Retina (tissue), 1 donor: ENCODE measurements at places on chromosomes 5 and 9.

DNA sequence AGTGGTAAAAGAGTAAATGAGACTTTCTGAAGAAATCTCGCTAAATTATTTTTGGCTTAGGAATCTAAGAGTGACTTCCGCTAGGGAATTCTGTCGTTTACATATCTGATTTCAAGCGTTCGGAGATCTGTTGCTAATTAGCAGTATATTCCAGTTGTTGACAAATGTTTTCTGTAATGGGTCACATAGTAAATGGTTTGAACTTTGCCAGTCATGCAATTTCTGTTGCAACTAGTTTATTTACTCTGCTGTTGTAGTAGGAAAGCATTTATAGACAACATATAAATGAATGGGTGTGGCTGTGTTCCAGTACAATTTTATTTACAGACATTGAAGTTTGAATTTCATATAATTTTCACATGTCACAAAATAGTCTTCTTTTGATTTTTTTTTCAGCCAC, 57.4 kb upstream of the JAK2 start:
- DNase-seq: no peak

- DNase-seq: peak; percentile 26
Observed at GRCh38 chr5:151318850-151319732, 15.5 kb upstream of the SLC36A3 start.

DNA sequence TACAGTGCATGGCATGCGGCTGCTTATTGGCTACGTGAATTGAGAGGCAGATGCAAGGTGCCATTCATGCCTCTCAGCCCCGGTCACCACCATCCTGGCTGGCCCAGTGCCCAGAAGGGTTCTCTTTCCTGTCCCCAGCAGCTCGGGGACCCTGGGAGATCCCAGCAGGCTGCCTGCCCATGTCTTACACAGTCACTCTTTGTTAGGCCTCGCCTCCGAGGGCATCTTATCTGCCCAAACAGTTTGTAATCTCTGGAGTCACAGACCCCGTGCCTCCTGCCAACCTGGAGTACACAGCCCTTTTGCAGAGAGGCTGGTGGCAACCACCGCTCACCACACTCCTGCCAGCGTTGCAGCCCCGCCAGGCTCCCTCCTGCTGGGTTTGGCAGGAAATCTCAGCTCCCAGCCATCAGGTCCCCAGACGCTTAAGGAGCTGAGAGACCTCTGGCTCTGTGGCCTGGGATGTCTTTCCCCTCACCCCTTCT, 7.0 kb upstream of the AK1 start:
- no peak for DNase-seq

DNA sequence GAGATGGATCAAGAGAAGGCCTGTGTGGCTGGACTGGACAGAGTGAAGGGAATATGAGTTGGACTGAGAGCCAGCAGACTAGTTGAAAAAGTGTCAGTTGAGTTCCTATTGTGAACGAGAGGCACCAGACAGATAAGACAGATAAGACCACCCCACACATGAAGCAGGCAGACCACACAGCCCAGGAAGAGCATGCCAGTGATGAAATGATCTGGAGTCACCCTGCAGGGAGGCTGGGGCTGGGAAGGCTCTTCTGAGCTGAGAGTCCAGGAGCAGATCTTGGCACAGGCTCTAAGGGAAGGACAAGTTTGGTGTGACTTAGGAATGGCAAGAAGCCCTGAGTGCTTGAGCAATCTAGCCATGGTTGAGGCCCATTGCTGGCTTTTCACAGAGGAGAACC, 10.6 kb upstream of the SLC25A48 start:
- DNase-seq: no peak

- no peak for DNase-seq
Observed at GRCh38 chr9:134372581-134373267, 46.5 kb downstream of the RXRA start.

- no peak for DNase-seq
Observed at GRCh38 chr9:87029905-87030304, 82.6 kb upstream of the GAS1 start.

DNA sequence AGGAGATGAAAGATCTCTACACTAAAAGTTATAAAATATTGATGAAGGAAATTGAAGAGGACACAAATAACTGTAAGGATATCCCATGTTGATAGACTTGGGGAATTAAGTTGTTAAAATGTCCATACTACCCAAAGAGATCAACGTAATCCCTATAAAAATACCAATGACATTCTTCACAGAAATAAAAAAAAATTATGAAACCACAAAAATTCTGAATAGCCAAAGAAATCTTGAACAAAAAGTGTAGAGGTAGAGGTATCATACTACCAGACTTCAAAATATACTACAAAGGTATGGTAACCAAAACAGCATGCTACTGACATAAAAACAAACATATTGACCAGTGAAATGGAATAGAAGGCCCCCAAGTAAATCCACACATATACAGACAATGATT, 71.5 kb upstream of the ELL2 start:
- no peak for DNase-seq

- DNase-seq: no peak
Observed at GRCh38 chr5:9294793-9295465, 250.9 kb downstream of the SEMA5A start.

DNA sequence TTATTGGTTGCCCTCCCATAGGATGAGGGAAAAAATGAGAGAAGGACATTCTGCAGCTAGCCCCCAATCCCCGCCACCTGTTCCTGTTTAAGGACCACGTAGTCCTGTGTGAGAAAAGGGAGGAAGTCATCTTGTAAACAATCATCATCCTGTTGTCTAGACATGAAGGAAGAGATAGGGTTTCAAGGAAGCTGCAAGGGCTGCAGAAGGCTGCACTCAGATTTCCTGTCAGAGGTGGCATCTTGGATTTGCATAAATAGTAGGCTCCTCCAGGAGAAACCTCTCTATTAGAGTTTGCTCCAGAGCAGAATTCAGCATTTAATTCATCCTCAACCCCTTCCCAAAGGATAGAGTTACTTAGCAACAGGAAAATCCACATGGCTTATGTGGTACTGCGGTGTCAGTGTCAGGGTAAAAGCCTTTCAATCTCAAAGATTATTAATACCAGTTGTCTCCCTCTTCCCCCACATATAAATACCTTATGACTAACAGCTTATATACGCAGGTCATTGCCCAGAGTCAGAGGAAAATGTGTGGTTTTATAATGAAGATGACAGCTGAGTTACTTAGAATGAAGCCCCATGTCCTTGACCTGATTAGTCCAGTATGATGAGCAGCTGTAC, 4.6 kb upstream of the DNAJC18 start:
- DNase-seq: peak; percentile 31

DNA sequence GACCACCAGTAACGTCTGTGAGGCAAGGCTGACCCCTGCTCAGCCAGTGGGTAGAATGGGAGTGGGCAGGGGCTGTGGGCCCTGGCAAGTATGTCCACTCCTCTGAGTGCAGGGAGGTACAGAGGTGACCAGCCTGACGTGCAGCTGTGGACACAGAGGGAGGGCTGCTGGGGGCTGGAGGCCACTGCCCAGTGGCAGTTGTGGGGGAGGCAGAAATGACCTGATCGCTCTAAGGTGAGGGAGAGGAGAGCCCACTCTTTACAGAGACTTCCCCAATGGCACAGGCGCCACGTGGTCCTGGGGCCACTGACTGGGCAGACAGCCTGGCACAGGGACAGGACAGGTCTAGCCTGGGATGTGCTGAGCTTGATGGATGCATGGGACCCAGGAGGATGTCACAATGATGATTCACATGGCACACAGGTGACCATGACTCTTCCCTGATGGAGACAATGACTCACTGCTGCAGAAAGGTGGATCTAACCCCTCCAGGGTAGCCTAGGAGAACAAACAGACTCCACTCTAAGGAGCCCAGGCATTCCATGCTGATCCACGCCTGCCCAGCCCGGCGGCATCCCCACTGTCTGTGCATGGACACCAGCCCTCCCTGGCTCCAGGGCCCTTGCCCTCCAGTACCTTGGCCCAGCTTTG, 7.7 kb downstream of the LPCAT1 start:
- DNase-seq: no peak

DNA sequence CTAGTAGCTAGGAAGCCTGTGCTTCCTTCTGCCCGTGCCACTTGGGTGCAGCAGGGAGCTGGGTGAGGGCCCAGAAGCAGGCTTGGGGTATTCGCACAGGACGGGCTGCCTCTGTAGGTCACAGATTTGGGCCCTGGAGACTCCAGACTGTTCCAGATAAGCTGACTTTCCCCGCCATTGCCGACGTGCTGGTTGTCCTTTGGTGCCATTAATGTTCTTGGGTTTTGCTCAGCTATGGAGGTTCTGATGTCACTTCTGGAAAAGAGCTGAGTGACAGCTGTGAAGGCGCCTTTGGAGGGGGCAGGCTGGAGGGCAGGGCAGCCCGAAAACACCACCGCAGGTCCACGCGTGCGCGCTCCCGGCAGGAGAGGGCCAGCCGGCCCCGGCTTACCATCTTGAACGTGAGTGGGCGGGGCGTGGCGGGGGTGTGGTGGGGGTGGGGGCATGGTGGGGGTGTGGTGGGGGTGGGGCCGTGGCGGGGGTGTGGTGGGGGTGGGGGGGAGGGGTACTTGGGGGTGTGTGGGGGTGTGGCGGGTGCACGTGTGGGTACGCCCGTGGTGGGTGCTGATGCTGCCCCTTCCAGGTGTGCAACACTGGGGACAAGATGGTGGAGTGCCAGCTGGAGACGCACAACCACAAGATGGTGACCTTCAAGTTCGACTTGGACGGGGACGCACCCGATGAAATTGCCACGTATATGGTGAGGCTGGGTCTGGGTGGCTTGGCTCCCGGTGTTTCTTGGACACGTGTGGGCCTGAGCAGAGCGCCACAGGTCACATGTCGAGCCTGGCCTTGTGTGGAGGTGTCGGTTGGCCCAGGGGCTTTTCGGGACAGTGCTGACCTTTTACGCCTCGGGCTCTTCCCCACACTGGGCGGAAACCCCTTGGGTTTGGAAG, 79.6 kb downstream of the WNK2 start:
- no peak for DNase-seq

- no peak for DNase-seq
Observed at GRCh38 chr9:83956086-83956435, 24.0 kb downstream of the HNRNPK start.

DNA sequence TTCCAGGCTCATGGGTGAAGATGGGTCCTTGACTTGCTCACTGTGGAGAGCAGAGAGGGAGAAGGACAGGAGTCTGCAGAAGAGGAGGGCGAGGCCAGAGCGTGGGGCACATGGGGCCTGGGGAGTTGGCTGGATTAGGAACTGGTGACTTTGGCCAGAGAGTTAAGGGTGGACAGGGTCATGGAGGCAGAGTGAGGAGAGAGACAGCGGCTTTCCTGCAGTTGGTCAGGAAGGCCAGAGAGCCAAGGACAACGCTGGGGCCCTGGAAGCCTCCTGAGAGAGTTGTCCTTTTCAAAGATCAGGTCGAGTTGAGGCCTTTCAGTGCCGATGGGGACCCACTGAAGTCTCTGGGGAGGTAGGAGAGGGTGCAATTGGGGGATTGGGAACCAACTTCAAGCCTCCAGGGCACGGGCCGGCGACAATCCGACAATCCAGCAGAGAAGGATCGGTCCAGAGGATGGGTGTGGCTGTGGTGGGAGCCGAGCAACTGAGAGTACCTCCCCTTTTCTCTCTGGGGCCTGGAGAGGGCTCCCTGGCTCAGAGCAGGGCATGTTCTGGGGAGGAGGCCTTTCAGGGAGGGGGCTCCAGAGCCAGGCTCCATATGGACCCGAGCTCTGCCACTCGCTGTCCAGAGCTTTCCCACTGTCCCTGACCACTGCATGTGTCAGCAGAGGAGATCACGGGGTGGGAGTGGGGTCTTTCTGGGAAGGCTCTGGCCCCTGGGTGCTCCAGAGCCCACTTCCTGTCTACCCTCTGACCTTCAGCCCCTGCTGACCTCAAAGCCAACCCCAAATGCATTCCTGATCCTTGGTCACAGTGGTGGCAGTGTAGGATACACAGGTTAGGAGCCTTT, 7.5 kb upstream of the PHYHD1 start:
- no peak for DNase-seq

- no peak for DNase-seq
Observed at GRCh38 chr5:151021746-151022145, 1.4 kb downstream of the GPX3 start.

GRCh38 chr5:75496026-75496425, 15.4 kb downstream of the CERT1 start:
- DNase-seq: no peak

DNA sequence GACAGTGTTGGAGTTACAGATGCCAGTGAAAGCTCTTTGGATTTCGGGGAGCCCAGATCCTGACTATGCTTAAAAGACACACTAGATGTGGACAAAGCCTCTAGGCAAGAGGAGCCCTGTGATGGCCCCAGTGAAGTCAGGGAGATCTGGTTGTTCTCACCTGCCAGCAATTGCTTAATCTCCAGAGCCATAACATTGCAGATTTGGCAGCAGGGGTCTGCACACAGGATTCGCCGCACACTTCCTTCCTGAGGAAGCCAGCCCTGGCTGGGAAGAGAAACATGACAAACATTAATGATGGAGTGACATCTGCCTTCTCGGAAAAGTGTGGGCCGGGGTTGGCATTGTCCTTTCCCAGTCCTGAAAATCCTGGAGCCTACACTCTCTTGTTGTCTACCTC, 65.2 kb upstream of the PHF24 start:
- DNase-seq: no peak

- no peak for DNase-seq
Observed at GRCh38 chr9:90802386-90802985, 867 bp downstream of the SYK start.

- DNase-seq: peak; percentile 40
Observed at GRCh38 chr9:35517131-35517530, 27.2 kb downstream of the RUSC2 start.

- no peak for DNase-seq
Observed at GRCh38 chr5:116386633-116387032, 188.0 kb downstream of the SEMA6A start.

DNA sequence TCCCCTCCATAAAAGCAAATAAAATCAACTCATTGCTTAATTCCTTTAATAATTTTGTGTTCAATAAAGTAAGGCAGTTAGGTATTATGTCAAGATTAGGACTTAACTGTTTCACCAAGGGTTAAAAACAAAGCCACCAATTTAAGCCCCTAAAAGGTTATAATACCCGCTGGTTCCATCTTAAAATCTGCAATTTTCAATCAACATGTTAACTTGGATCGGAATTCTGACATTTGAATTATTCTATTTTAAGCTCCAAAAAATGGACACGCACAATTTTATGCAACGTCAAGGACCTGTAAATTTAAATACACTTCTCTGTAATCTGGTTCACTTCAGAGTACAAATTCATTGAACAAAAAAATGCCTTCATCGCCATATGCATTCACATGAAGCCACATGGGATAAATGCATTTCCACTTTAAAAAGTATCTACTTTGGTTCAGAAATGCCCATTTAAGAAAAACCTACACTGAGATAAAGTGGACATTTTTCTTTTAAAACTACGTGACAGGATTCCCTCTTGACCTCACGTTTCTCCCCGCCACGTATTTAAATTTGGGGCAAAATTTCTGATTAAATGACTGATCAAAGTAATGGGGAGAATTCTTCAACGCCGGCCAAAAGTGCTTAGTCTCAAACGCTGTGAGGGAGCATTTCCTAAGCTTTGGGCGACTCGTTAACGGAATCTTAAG, 721 bp downstream of the GIN1 start:
- DNase-seq: no peak

- DNase-seq: no peak
Observed at GRCh38 chr5:14216902-14217301, 73.8 kb downstream of the TRIO start.

- no peak for DNase-seq
Observed at GRCh38 chr5:177194268-177194667, 60.7 kb downstream of the NSD1 start.

- no peak for DNase-seq
Observed at GRCh38 chr9:78005231-78006002, 26.2 kb downstream of the GNAQ start.

- DNase-seq: no peak
Observed at GRCh38 chr5:98965226-98965625, 36.4 kb upstream of the CHD1 start.

- no peak for DNase-seq
Observed at GRCh38 chr5:74660873-74661272, 20.3 kb upstream of the ENC1 start.

GRCh38 chr9:123049589-123050222, 16.2 kb downstream of the GPR21 start:
- DNase-seq: no peak
